ENCODE measurements at places on chromosomes 12 and 14.
A peak's percentile ranks its signal among the peaks of the same experiment; 100 is the strongest.

DNA sequence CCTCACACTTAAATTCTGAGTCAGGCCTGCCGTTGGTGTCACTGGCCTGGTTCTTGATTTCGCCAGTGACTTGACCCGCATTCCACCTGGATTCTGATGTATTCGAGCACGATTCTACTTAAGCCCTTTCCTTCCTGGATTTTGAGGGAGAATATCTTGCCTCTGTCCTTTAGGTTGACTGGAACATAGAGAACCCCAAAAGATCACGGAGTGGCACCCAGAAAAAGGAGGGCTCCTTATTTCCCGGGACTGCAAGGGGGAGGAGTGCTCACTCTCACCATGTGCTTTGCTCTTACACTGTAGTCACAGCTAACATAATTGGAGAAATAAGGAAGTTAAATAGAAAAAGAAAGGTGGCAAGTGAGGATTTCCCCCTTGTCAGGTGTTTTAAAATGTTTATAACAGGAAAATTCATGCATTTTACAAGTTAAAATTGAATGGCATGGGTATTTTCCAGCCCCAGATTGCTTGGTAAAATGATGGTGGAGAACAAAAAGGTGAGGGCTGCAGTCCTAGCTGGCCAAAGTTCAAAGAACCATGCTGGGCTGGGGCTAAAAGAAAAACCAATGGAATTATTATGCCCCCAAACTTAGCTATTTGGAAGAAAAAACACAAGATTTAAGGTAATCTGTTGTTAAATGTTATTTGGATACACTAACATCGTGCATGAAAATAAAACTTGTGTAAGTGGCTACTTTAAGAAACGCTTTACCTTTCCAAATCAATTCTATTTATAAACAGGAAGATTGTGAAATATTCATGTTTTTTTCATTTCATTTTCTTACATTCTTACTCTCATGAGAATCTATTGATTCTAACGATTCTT, 8.9 kb downstream of the FOXA1 start:
- DNase-seq: no peak

DNA sequence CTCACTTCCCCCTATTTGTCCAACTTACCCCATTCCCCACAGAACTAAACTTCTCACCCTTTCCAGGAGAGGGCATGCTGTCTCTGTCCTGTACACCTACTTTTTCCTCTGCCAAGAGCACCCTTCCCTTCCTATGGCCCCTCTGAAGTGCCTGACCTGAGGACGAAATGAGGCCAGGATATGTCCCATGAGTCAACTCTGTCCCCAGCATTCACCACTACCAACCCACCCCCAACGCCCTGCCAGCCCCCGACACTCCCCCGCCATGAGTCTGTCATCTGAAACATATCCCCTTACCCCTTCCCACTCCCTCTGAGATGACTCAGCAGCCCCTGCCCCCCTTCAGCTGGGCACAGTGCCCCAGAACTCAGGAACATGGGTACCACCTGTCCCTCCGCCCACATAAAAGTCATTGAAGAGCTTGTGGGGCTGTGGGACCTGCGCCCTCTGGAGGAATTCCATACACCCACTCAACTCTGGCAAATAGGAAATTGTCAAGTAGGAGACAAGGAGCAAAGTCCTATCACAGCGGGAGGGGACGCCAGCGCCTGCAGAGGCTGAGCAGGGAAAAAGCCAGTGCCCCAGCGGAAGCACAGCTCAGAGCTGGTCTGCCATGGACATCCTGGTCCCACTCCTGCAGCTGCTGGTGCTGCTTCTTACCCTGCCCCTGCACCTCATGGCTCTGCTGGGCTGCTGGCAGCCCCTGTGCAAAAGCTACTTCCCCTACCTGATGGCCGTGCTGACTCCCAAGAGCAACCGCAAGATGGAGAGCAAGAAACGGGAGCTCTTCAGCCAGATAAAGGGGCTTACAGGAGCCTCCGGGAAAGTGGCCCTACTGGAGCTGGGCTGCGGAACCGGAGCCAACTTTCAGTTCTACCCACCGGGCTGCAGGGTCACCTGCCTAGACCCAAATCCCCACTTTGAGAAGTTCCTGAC, 26.3 kb downstream of the ITGA7 start:
- DNase-seq: no peak

DNA sequence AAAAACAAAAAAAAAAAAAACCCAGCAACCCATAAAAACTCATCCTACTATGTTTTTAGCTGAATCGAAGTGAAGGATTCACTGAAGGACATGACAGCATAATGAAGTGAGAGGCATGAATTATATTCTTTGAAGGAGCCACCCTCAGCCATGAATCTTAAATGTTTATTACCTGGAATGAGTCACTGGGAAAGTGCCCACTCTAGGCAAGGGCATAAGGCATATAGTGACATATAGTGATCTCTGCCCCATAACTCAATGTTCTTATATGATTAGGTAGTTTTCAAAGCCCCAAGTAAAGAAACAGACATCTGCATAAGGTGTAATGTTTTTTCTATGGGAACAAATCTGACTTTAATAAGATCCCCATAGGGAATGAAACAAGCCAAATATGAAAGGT, 79.9 kb downstream of the MDGA2 start:
- no peak for DNase-seq

GRCh38 chr12:18165422-18165871, 75.5 kb upstream of the RERGL start:
- peak; percentile 39 for DNase-seq

- DNase-seq: no peak
These were observed 27.3 kb downstream of the FRS2 start for GRCh38 chr12:69497308-69498026.

DNA sequence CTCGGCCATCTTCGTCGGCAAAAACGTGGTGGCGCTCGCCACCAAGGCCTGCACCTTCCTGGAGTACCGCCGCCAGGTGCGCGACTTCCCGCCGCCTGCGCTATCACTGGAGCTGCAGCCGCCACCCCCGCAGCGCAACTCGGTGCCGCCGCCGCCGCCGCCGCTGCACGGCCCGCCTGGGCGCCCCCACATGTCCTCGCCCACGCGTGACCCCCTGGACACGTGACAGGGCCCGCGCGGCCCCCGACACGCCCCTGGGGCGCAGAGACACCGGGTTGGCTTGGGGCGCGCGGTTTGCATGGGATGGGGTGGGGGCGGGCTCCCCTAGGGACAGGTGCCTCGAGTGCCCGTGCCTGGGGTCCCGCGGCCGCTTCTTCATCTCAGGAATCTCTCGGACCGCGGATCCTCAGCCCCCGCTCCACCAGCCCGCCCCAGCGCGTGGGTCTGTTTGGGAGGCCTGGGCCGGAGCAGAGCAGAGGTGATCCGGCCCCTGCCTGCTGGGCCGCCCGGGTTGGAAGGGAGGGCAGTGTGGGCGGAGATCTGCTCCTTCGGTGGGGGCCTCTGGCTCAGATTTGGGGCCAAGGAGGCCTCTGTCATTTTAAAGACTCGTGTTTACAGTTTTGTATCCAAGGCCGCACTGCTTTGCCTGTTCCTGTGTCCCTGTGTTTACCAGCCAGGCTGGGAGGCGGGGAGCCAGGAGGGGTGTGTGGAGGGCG, 3.3 kb downstream of the TMEM121 start:
- DNase-seq: no peak

DNA sequence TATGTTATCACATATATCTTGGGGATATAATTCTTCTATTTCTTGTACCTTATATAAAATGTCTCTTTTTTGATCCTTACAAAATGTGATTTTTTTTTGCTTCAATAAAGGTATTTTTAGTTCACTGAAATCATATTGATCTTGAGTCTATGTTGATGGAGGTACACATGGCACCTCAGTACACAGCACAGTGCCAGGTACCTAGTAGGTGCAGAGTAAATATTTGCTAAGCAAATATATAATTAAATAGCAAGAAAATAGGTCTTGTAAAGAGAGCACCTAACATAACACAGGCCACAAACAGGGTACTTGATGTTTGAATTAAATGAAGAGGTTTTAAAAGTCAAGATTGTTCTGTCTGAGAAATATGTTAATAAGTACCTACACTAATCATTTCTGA, 69.7 kb downstream of the CIT start:
- DNase-seq: no peak
